Cardiac septum (tissue), 1 donor: ENCODE measurements at places on chromosomes 2 and 18. TPM values are rescaled to one million over a fixed set of nuclear protein-coding genes. Genes with fewer than 3 reads are reported as not detected.

Gene VAMP8
- total RNA-seq: 8.2 TPM

Gene EMILIN1
- total RNA-seq: 21.0 TPM

Gene CRYBA2
- not detected for total RNA-seq

Gene FSIP2
- 0.40 TPM for total RNA-seq

Gene TUBB6
- 155 TPM for total RNA-seq

Gene ARL4C
- total RNA-seq: 1.7 TPM

Gene CHAC2
- total RNA-seq: 1.4 TPM

Gene SERPINB5
- not detected for total RNA-seq

Gene TMEM185B
- total RNA-seq: 22.7 TPM
